ENCODE measurements at places on chromosomes 13 and 19.

DNA sequence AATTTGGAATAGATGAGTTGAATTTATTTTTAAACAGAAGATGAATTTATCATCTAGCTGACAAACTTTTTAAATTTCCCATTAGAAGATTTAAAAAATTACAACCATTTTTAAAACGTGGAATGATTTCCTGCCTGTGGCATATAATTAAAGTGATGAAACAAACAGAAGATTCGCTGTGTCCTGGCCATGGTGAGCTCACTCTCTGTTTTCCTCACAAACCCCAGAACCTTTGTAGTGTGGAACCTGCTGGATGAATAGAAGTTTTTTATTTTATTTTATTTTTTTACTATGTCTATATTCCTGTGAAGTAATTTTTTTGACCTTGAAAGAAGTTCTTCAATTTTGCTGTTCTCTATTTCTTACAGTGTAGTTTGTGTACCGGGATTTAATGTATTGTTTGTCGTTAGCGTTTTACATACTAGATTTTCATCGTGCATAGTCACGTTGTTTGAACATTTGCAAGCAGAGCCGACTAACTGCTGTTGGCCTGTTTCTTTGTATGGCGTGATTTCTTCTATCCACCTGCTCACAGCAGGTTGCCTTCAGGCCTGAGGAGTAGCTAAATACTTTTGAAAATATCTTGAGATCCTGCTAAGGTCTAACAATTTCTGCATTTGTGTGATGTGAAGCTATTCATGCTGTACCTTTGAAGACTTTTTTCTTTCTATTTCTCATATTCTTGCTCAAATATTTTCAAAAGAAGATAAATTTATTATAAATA, 149.2 kb downstream of the GGACT start:
- DNase-seq = no peak

- no peak for DNase-seq
Measured at GRCh38 chr13:50366488-50367174, 351.4 kb downstream of the KCNRG start.

- no peak for DNase-seq
Measured at GRCh38 chr19:31354799-31355664, 5.8 kb upstream of the TSHZ3 start.

- DNase-seq = no peak
Measured at GRCh38 chr13:95122063-95122462, 179.2 kb downstream of the ABCC4 start.

DNA sequence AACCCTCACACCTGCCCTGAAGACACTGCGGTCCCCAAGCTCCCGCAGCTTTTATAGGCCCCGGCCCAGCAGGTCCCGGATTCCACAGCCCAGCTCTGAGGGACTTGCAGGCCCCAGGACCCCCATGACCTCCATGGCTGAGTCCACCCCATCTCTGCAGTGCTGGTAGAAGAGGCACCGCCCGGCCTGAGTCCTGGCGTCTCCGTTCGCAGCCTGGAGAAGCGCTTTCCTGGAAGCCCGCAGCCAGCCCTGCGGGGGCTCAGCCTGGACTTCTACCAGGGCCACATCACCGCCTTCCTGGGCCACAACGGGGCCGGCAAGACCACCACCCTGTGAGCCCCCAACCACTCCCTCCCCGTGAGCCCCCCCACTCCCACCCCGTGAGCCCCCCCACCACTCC, 9.2 kb downstream of the ABCA7 start:
- no peak for DNase-seq

GRCh38 chr19:56301886-56302620, 12.6 kb downstream of the ZSCAN5A start:
- no peak for DNase-seq

- no peak for DNase-seq
Measured at GRCh38 chr19:2560369-2560768, 84.4 kb downstream of the GADD45B start.

- DNase-seq = no peak
Measured at GRCh38 chr19:50573741-50574461, 5.7 kb upstream of the LRRC4B start.

DNA sequence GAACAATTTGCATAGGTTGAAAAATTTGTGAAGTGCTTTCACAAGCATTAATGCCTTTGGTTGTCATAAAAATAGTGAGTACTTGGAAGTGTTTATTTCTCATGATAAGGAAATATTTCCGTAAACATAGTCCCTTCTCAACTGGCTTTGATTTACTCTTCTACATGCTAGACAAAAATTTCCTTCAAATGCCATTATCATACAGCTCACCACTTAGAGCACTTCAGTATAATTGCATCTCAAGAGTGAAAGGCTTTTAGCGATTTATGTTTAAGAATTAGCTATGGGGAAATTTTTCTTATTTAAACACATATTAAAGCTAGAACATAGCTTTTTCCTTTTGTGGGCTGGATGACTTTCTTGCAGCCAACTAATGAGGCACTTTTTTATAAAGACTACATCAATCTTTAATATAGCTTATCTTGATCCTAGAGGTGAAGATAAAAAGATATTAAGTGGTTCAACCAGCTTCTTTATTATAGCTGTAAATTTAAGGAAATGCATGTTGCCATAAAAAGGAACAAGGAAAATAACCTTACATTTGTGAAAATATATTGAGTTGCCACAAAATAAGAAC, 656.8 kb downstream of the SLITRK6 start:
- DNase-seq = no peak

DNA sequence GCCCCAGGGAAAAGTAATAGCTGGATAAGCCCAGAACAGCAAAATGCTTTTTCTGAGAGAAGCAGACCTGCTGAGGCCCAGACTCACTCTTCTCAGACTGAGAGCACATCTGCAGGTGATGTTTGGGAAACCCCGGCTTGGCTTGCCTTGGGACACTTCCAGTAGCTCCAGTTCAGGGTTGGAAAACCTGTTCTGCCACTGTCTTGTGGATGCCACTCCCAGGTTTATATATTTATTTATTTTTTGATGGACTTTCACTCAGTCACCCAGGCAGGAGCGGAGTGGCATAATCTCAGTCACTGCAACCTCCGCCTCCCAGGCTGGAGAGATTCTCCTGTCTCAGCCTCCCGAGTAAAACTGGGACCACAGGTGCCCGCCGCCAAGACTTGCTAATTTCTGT, 8.0 kb upstream of the SMARCA4 start:
- no peak for DNase-seq

GRCh38 chr13:110540871-110541525, 20.5 kb downstream of the RAB20 start:
- no peak for DNase-seq
